NCI-H146 (cell line): ENCODE measurements at places on chromosomes 5 and 9.
A peak's percentile ranks its signal among the peaks of the same experiment; 100 is the strongest.

GRCh38 chr5:1285141-1285540 lies 9.7 kb downstream of the TERT start:
- no peak for DNase-seq

DNA sequence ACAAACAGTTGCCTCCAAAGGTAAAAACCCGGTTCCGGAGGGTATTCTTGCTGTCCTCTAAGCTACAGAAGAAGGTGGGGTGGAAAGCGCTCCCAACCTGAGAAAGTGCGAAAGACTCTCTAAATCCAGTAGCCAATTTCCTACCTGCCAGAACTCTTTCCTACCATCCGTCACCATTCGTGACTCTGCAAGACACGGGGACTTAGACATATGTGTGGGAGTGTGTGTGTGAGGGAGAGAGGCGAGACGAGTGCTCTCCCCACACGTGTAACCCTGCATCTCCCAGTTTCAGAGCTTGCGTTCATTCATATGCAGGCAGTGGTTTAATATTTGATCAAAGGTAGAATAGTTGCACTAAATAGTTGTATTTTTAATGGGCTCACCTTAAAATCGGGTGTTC lies 473 bp upstream of the GABRA1 start:
- no peak for DNase-seq

DNA sequence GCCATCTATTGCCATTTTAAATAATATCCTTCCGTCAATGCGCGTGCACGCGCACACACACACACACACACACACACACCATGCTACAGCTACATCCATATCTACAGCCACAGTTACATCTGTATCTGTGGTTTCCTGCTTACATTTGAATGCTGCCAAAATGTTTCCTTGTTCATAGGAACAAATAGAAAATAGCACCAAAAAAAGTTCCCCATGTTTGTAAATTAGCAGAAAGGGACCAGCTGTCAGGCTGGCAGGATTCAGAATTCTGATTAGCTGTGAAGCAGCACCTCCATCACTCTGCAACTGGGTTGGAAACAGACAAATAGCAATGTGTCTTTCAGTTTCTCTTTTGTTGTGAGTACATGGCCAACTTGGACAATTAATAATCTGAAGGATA lies 601.5 kb downstream of the IRX1 start:
- DNase-seq = no peak

GRCh38 chr9:36948051-36948450 lies 86.0 kb downstream of the PAX5 start:
- DNase-seq = no peak

DNA sequence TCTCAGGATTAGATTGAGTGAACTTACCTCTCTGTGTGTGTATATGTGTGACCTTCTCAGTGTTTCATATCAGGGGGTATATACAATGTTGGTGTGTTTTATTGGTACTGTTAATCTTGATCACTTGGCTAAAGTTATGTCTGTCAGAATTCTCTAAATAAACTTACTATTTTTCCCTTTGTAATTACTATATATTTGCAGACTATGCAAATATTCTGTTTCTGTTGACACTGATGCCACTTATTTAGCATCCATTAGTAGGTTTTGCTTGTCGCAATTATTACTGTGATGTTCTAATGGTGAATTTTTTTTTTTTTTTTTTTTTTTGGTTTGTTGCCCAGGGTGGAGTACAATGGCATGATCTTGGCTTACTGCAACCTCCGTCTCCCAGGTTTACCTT lies 42.9 kb upstream of the NR5A1 start:
- no peak for DNase-seq

GRCh38 chr9:92620845-92621244 lies 49.1 kb downstream of the IPPK start:
- DNase-seq = no peak

DNA sequence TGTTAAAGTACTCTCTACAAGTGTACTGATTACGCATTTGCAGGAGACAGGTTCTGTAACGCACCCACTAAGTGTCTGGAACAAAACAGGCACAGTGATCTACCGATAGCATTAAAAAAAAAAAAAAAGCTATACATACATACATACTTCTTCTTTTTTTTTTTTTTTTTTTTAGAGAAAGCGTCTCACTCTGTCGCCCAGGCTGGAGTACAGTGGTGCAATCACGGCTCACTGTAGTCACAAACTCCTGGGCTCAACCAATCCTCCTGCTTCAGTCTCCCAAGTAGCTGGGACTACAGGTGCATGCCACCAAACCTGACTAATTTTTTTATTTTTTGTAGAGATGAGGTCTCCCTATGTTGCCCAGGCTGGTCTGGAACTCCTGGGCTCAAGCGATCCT lies 7.6 kb downstream of the KIF24 start:
- DNase-seq = no peak

- DNase-seq = peak; percentile 48
Measured at GRCh38 chr9:14315875-14316601, 2.1 kb upstream of the NFIB start.

DNA sequence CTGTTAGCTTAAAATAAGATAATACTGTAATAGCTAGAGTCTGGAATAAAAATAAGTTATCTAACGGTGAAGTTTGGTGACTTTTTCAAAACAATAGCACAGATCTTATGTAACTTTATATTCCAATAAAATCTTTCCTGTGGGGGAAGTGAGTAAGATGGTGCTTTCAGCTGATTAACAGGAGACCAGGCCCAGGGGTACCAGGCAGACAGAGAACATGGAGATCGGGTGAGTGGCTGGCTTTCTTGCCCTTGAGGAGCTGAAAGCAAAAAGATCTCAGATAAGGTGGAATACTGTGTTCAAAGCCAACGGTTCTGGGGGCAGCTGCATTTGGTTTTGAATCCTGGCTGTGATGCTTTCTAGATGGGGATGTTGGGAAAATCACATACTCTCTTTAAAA lies 61.3 kb downstream of the MAT2B start:
- DNase-seq = no peak

- no peak for DNase-seq
Measured at GRCh38 chr5:62974623-62975022, 396.0 kb downstream of the LRRC70 start.

- DNase-seq = peak; percentile 86
Measured at GRCh38 chr5:93791518-93791972, 50.1 kb upstream of the POU5F2 start.

DNA sequence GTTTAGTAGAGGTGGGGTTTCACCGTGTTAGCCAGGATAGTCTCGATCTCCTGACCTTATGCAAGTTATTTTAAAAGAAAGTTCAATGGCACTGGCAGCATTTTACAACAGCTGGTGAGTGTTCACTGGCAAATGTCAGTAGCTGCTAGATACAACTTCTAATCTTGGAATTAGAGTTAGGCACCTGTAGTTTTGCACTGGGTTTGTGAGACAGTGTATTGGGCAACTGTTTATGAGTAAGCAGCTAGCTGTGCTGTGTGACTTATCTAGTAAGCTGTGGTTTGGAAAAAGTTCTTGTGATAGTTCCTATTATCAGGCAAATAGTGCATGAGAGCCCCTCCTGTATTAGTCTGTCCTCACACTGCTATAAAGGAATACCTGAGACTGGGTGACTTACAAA lies 61.5 kb downstream of the UBE2QL1 start:
- no peak for DNase-seq

DNA sequence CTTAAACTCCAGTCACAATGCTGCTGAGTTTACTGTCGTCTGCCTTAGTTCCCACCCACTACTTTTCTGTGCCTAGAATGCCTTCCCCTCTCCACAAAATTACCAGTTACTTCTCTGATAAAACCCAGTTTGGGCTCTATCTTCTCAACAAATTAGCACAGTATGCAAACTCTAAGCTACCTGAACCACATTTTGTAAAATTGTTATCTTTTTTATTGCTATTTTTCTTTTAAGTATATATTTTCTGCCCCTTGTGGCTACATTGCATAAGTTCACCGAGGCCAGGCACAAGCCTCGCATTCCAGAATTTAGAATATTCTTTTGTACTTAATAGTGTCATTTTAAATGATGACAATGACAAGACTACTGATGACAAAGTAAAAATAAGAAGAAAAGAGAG lies 60.0 kb downstream of the POU5F2 start:
- DNase-seq = no peak

DNA sequence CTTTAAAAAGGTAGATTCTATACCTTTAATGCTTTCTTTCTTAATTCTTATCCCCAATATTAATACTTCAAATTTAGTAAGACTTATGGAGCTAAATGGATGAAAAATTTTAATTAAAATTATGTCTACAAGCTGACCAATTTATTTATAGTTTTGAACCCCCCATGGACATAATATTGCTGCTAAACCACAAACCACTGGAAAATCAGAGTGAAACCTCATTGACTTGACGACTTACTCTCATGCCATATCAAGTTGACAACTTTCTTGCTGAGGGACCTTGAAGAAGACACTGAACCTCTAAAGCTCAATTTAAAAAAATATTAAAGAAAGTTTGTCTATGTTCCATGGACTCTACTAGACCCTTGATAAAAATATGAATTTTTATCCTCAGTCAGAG lies 653.7 kb downstream of the TLE1 start:
- no peak for DNase-seq

- DNase-seq = no peak
Measured at GRCh38 chr5:109388407-109388806, 21.4 kb downstream of the PJA2 start.

DNA sequence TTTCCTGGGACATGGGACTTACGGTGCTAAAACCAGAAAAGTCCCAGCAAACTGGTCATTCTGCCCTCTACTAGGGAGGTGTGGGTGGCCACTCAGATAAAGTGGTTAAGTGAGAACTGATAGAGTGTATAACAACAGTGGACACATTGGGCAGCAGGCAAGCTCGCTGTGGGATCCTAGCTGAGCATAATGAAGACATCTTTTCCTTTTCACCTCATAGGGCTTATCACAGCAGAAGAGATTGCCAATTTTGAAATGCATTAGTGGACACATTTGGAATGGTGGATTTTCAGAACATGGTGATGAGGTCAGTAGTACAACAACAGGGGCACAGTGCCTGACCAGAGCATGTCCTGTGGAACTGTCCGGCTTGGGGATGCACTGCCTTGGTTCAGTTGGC lies 477.1 kb upstream of the KIF2A start:
- DNase-seq = no peak

DNA sequence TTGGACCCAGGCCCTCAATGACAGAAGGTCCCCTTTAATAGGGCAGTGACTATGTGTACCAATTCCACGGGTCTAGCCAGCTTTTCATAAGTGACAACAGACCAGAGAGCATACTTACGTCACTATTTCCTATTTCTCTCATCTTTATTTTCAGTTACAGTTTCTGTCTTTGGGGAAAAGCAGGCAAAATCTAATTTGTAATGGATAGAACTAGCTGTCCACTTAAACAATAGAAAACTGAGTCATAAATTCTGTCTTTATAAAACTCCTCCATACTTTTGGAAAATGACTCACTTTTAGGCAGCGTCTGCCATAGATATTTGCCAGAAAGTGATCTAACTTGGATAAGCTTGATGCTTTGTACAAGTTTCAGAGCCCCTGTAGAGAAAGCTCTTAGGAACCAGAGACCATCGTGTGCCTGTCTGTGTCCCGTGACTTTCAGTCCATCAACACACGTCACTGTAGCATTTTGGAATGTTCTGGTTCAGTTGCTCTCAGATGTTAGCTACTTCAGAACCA lies 101.9 kb downstream of the F2RL2 start:
- no peak for DNase-seq

DNA sequence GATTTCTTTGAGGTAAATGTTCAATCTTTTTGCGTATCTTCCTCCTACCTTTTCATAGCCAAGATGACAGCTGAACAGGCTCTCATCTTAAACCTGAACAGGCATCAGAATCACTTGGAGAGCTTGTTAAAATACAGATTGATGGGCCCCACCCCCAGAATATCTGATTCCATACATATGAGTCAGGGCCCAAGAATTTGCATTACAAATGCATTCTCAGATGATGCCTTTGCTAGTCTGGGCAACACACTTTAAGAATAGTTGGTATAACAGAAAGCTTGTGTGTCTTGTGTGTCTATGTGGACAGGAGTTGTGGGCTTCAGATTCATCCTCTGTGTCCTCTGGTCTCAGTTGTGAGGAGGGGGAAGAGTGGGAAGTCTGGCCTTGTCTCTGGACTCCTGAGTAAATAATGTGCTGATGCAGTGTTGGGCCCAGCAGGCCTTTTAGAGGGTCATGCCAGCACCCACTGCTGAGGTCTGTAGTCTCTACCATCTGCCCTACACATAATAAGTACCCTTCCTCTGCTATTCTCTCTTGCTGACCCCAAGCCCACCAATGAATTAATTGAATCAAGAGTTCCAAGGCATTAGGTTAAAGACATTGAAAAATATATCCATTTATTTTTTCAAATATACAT lies 43.1 kb downstream of the PTCD2 start:
- DNase-seq = no peak

DNA sequence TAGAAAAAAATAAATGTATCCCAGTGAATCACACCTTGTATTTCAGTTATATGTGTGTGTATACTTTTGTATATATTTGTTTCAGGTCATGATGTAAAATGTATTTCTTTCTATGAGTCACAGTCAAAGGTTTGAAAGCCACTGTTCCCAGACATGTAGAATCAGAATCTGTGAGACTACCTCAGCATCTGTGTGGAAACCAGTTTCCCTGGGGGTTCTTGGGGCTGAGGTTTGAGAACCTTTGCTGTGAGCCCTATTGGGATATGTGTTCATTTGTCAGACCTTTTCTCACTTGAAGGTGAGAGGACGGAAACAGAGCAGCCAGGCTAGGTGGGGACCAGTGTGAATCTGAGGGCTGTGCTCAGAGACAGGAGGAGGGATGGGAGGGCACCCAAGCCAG lies 78.7 kb upstream of the SAP30L start:
- no peak for DNase-seq

GRCh38 chr5:76111477-76112174 lies 28.4 kb downstream of the SV2C start:
- no peak for DNase-seq

DNA sequence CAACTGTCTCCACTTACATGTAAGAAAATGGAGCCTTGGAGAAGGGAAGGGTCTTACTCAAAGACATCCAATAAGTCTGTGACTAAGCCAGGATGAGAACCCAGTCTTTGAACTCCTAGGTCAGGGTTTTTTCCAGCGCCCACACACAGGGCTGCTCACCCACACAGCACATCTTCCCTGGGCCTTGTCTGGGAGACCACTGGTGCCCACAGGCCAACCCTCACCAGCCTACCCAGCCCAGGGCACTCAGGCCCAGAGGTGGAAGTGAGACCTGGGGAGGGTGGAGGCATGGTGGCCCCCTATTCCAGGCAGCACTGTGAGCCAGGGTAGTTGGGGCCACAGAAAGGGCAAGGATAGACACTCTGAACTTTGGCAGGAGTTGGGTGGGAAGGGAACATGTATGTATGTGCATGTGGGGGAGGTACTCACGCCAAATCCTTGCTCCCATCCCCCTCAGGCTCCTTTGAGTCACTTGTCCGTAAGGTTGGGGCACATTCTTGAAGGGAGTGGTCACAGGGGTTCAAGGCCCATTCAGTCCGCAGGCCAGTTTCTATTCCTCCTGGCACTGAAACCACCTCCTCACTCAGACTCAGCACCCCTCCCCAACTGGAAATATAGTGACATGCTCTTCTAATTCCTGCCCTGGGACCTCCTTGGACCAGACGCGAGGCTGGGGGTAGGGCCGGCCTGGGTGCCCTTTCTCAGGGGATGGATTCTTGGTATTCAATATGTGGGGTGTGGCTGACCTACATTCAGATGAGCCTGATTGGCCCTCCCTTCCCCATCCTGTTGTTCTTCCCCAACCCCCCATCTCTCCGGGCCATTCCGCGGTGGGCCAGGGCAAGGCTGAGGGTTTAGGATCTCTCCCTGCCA lies 2.9 kb upstream of the SLC4A9 start:
- no peak for DNase-seq
